ENCODE measurements at places on chromosomes 5 and 9.
A peak's percentile ranks its signal among the peaks of the same experiment; 100 is the strongest.

DNA sequence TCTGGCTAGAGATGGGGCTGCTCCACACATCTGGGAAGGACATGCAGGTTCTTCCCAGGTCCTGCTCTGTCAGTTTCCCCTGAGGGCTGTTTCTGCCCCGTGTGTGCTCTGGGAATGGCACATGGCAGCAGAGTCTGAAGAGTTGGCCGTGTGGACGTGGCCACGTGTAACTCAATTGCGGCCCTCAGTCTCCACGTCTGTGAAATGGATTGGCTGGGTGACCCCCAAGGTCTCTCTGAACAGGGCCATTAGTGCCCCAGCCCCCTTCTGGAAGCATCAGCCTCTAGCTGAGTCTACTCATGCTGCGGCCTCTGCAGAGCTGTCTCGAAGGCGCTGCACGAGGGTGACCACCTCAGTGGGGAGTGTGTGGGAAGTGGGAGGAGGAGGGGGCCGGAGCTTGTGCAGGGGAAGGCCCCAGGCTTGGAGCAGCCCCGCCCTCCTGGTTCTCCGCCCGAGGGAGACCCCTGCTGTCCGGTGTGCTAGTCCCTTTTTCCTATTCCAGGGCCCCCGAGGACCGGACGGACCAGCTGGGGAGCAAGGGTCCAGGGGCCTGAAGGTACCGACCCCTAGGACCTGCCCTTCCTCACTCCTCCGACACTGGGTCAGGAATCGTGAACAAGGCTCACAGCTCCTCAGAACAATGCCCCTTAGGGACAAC lies 58.9 kb upstream of the ORM1 start:
- no peak for DNase-seq

- DNase-seq: no peak
These were observed 212.4 kb downstream of the GNA14 start for GRCh38 chr9:77435688-77436087.

DNA sequence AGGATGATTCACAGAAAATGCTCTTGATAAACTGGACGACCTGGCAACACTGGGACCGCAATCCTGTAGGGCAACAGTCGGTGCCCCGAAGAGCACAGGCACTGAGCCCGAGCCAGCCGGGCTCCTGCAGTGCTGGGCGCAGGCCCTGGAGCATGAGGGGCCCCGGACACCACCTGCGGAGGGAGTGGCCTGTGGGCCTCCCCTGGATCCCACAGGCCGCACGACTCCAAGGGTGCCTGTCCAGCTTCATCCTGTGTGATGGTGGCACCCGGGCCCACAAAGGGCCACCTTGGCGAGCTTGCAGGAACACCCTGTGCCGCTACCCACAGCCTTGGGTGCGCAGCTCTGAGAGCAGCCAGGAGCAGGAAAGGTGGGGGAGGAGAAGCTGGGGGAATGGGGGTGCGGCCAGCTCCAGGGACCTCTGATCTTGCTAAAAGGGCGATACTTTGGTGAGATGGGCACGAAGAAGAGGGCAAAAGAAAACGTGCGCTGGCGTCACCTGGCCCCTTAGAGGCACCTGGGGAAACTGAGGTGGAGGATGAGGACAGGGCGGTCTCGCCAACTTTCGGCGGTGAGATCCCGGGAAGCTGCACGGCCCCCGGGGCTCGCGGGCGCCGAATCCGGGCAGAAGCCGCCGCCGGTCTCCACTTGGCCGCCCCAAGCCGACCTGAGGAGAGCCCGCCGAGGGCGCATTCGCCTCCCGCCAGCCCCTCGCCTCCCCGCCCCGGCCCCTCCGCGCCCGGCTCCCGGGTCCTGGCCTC lies 722 bp downstream of the TBC1D9B start:
- peak; percentile 45 for DNase-seq

- no peak for DNase-seq
These were observed 95.0 kb downstream of the DROSHA start for GRCh38 chr5:31436851-31437250.

DNA sequence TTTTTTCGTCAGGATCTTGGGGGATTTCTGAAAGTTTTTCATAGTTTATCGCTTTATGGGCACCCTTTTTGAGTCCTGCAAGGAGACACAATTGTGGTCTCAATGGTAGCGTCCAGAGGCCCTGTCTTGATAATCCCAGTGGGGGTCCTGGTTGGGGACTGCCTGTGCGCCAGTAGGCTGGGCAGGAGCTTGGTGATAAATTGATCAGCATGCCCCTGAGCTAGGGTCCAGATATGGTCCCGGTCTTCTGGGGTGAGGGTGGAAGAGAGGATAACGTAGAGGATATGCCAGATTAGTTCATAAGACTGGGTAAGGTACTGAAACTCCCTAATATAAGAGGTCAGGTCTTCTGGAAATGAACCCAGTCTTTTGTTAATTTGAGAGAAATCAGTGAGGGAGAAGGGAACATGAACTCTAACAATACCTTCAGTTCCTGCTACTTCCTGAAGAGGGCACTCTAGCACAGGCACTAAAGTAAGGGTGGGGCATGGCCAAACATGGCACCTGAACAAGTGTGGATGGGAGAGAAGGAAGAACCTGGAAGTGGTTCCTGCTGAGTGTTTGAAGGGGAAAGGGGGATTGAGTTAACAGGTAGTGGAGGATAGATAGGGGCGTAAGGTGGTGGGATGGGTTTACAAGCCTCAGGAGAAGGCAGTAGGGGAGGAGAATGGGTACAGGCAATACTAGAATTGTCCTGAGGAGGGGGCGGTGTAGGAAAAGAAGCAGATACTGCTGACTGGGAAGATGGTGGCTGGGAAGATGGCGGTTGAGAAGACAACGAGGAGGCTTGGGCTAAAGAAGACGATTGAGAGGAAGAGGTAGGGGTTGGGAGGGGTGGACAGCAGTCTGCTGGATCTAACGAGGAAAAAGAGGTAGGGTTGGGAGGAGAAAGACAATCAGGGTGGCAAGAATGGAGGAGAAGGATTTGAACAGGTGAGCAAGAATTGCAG lies 33.8 kb upstream of the ANXA2R start:
- peak; percentile 68 for DNase-seq

DNA sequence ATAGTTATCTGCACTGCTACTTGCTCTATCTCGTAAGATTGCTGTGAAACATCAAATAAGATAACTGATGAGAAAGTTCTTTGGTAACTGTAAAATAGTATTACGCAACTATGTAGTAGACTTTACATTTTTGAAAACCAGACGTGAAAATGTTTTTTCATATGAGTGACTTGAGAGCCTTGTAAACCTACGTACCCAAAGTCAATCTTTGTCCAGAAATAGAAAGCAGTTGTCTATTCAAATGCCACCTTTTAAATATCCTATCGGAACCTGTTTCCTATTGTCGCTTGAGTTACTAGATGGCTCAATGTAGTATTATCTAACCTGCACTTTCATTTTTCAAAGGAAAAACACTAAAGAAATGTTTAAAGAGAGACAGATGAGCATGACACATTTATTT lies 1.6 kb downstream of the FNIP1 start:
- DNase-seq: no peak
